ENCODE measurements at places on chromosomes 2 and 18.

- DNase-seq, result no peak
These were observed 11.4 kb downstream of the FHOD3 start for GRCh38 chr18:36308711-36309435.

DNA sequence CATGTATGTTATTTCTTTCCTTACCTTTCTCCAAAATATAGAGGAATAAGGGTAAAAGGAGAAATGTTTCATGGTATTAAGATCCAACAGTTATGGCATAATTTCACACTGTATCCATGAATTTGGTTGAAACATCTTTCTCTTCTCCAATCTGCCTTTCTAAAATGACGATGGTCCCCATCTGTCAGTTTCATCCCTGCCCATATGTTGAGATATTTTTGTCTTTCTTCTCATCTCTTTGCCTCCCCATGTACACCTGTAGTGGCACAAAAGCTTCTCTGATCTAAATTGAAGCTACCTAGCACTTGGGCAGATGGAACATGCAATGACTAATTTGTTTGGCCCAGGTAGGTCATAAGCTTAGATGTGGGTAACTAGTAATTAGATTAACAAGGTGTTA lies 90.7 kb upstream of the LRRTM1 start:
- no peak for DNase-seq

DNA sequence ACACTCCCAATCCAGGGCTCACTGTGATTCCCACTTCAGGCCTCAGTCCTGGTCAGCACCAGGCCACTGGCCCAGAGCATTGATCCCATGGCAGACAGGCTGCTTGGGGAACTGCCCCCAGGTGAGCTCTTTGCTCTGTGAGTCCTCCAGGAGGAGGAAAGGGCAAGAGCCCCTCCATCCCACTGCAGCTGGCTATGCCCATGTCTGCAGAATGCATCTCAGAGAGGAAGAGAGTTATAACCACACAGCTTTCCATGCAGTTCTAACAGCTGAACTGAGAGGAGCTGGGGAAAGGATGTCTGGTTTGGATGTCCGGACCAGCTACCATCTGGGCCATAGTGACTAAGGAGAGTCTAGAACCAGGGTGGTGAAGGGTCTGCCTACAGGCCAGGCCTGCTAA lies 230.3 kb downstream of the DYSF start:
- DNase-seq, result no peak

GRCh38 chr2:234852941-234853340 lies 98.9 kb upstream of the SH3BP4 start:
- DNase-seq, result no peak

- DNase-seq, result no peak
These were observed 20.3 kb downstream of the SLC8A1 start for GRCh38 chr2:40431600-40431955.

DNA sequence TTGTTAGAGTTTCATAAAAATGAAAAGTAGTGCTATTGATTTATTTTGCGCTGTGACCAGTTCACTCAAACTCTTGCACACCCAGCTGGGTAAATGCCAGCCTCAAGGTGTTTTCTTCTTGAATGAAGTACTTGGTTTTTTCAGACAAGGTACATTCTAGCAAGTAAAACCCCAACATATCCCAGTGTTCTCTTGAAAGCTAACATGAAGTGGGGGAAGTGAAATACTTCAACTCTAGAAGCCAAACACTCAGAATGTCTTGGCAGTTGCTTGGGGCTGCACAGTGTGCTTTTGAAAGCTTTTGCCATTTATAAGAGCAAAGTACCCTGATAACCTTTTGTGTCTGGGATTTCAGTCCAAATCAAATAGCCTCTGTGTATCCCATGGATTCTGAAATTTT lies 13.4 kb downstream of the NPAS2 start:
- no peak for DNase-seq

DNA sequence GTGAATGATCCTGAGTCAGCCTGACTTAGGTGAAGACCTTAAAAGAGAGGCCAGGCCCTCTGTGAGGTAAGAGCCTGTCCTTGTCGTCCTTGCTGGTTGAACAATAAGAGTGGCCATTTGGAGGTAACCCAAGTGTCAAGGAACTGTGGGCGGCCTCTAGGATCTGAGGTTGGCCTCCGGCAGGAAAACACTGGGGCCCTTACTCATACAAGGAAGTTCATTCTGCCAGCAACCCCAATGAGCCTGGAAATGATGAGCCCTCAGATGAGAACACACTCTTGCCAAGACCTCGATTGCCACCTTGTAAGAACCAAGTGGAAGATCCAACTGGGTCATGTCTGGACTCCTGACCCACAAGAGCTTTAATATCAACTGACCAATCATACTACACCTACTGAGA lies 95.5 kb upstream of the LRATD1 start:
- no peak for DNase-seq

Data from keratinocyte (primary cell).